ENCODE measurements at places on chromosomes 2 and 18.

GRCh38 chr18:11050966-11051365, 98.4 kb downstream of the PIEZO2 start:
- no peak for DNase-seq

GRCh38 chr2:32715981-32716380, 88.1 kb downstream of the TTC27 start:
- no peak for DNase-seq

GRCh38 chr18:78196280-78196679, 783.3 kb upstream of the SALL3 start:
- DNase-seq: no peak

GRCh38 chr2:127185093-127185492, 35.0 kb downstream of the CYP27C1 start:
- DNase-seq: no peak

DNA sequence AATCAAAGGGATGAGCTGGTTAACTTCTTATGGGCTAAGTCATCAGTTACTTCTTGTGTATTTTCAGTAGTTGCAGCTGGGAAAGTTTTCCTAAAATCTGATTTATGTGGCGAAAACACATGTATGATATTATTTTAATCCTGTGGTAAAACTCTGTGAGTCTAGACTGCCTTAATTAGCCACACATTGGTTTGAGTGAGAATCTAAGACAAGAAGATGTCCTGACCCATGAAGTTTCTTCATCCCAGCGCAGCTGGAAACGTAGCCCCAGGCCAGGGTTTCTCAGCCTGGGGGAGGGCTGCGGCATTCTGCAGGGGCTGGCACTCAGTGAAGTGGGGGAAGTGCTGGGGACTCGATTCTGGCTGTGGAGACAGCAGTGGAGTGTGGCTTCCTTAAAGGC, 44.7 kb upstream of the INHBB start:
- no peak for DNase-seq

All from non-pigmented ciliary epithelial cell (primary cell).